NCI-H748 treated with DMSO at 0.1 percent for 48 hours (cell line): ENCODE measurements at places on chromosomes 4 and X.

DNA sequence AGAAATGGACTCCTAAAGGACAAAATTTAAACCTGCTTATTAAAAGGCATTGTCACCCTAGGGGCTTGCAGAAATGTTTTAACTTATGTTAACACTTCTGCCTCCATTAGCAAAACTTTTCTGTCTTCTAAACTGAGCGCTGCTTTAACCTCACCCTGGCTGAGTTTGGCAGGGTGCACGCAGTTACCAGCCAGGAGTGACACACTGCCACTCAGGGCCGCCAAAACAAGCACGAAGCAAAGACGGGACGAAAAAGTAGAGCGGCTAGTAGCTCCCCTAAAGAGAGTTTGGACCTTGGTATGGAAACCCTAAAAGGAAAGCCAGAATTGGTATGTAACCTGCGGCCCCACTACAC, 23.8 kb upstream of the UVSSA start:
- DNase-seq: no peak

DNA sequence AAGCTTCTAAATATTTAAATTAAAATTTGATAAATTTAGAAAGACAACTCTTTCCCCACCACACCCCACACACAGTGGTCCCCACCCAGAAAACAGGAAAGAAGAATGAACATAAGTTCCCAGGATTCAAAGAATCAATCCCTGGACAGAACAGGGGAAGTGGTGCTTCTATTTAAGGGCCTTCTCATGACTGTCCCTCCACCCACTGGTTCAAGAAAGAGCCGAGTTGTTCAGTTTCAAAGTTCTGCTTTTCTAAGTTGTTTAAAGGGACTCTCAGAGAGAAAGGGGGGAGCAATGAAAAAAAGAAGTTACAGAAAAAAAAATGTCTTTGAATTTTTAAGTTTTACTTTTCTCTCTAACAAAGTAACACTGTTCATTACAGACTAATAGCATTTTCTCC, 195.8 kb downstream of the PDGFC start:
- DNase-seq: no peak

DNA sequence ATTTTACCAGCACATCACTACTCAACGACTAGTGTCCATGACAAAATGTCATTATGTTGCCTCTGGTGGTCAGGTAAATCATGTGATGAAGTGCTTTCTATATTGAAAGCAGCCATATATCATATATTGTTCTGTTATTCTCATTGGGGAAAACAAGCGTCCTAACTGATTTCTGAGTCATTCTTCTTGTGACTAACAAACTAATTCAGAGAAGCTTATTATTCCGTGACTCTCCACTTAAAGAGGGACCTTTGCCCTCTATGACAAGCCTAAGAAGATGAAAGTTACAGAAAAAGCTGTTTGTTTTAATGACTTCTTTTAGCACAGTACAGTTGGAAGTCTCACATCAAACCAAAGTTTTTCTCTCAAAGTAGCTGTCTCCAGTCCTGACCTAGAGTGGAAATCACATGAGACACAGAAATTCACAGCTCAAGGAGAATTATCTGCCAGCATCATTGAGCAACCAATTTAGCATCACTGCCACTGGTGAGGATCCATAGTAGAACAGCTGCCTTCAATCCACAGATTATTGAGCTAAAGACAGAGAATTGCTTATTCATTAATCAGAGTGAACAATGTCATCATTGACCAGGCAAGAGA, 36.4 kb downstream of the ASB9 start:
- DNase-seq: no peak

DNA sequence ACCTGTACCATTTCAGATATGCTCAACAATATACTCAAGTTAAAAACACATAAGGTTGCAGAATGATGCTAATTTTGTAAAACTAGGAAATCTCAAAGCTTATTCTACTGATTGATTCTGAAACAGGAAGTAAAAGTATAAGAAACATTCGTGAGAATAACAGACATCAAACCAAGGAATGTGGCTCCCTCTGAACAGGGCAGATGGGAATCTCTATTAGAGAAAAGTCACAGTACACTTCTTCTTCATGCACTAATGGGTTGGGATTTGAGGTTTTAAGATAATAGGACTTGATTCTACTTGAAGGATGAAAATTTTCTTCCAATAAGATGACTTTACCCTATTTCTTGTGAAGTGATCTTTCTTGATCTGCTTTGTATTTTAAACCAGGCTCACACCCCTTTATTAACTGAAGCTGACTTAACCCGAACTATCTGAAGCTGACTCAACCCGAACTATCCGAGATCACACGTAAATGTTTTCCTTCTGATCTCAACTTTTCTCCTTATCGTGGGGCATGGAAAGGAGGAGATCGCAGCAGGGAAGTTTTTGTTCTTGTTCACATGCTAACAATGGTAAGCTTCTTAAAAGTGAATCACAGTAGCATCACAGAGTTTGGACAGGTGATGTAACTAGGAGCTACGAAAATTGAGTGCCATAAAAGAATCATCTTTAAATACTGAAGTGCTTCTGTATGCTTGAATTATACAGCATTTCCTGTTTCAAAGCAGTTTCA, 363.1 kb upstream of the ZFP42 start:
- no peak for DNase-seq

GRCh38 chr4:58252656-58253055, 1142.5 kb upstream of the IGFBP7 start:
- DNase-seq: no peak

GRCh38 chr4:31474221-31474620, 754.1 kb downstream of the PCDH7 start:
- DNase-seq: no peak

DNA sequence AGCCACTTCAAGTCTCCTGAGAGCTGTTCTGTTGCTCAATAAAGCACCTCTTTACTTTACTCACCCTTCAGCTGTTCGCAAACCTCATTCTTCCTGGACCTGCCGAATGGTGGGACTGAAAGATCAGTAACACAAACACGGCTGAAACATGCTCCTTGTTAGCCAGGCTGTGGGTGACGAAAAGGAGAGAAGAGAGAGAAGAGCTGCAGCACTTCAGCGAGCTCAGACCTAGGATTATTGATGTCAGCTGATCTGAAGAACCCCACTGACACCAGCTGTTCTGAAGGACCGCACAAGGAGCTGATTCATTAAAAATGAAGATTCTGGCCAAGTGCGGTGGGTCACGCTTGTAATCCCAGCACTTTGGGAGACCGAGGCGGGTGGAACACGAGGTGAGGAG, 2020.0 kb upstream of the ADGRL3 start:
- DNase-seq: no peak

DNA sequence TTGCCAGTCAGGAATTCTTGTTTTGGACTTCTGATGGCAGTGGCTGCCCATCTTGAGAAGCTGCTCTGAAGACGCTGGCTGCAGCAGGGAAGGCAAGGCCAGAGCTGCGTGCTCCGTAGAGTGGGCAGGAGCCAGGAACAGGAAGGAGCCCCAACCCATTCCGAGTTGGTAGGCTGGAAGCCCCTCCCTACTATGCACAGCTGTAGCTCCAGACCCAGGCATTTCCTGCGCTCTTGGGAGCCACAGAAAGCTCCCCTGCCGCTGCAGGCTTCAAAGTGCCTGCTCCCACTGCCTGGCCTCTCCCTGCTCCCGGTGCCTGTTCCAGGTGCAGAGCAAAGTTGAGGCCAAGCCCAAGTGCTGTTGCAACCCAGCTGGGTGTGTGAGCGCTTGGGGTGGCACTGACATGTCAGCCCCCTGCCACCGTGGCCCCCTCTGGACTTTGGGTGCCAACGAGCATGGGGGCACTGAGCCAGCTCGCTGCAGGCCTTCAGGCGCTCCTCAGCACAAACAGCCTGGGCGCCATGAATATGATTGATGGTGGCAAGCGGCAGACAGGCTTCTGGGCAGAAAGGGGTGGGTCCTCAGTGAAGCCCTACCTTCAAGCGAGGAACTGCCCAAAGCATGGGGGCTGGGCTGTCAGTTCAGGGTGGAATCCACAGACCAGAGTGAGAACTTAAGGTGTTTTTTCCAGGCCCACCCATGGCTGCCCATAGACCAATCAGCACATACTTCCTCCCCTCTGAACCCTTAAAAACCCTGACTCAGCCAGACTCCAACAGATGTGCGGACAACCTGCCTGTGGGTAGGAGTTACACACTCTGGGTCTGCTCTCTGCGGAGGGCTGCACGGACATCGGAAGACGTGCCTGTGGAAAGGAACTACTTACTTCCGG, 677.2 kb upstream of the INTU start:
- DNase-seq: no peak

GRCh38 chr4:161573836-161574235, 590.0 kb downstream of the FSTL5 start:
- no peak for DNase-seq

- no peak for DNase-seq
Measured at GRCh38 chr4:110493520-110493919, 17.6 kb downstream of the ENPEP start.

DNA sequence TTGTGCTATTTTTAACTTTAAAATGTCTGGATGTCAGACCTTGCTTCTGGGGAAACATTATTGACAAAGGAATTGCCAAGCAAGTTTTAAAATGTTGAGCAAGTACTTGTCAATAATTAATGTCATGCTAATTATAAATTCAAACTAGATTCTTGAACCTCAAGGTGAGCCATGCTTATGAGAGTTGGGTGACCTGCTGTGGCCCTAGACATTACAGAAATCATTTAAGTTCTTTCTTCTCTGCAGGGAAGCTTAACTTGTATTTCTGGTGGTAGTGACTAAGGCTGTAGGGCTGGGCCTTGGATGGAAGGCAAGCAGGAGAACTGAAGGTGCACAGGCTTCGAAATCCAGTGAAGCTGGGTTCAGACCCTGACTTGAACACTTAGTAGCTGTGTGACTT, 14.8 kb upstream of the UCHL1 start:
- no peak for DNase-seq

GRCh38 chrX:74147439-74147838, 156.5 kb upstream of the ZCCHC13 start:
- no peak for DNase-seq

DNA sequence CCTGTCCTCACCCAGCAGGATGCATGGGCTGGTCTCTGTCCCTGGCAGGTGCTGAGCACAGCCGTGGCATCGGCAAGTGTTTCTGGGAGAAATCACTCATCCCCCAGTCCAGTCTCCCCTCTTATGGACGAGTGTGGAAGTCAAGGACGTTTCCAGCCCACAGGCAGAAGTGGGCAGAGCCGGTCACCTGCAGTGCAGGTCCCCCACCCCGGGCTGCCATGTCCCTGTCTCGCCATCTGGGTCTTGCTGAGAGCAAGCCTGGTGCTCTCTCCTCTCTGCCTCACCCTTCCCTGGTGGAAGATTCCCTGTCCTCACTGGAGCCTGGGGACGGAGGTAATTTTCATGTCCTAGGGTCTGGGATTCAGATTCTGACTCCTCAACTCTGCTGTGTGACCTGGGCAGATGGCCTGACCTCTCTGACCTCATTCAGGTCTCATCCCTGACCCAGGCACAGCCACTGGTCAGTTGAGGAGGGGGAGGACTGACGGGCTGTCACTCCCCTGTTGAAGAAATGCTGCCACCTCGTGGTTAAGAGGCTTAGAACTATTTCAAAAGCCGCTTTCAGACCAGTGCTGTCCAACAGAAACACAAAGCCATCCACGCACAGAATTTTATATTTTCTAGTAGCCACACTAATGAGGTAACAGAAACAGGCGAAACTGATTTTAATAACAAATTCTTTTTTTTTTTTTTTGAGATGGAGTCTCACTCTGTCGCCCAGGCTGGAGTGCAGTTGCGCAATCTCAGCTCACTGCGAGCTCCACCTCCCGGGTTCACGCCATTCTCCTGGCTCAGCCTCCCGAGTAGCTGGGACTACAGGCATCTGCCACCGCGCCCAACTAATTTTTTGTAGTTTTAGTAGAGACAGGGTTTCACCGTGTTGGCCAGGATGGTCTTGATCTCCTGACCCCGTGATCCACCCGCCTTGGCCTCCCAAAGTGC, 1.8 kb downstream of the CPZ start:
- no peak for DNase-seq

DNA sequence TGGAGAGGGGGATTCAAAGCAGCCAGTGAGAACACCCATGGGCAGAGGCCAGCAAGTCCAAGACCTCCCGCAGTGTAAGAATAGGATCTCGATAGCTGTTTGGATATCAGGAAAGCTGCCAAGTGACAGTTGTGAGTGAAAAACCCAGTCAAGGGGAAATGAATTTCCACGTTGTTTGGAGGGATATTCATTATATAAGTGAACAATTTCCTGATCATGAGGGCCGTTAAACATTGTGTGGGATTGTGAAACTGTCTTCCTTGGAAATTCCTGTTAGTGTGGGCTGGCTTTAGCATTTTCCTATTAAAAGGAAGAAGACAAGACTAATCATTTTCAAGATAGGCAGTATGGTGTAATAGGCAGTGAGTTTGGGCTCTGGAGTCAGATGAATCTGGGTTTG, 15.0 kb downstream of the CLDN2 start:
- DNase-seq: no peak

- no peak for DNase-seq
Measured at GRCh38 chr4:41058426-41058825, 155.9 kb downstream of the APBB2 start.

GRCh38 chrX:132059973-132060540, 37.0 kb downstream of the STK26 start:
- no peak for DNase-seq

DNA sequence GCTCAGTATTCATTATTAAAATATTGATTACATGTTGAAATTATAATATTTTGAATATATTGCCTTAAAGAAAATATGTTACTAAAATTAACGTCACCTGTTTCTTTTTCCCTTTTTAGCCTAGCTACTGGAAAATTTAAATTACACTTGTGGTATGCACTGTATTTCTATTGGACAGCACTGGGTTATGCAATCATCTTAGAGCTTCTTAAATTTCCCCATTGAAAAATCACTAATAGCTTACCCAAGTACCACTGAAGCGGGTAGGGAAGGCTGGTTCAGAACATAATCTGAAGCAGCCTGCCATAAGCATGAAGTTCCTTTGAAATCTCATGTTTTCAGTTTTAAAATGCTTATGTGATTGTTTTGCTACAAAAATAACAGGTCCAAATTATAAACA, 49.5 kb upstream of the TFDP3 start:
- no peak for DNase-seq

- no peak for DNase-seq
Measured at GRCh38 chr4:155944516-155944915, 9.2 kb downstream of the CTSO start.

DNA sequence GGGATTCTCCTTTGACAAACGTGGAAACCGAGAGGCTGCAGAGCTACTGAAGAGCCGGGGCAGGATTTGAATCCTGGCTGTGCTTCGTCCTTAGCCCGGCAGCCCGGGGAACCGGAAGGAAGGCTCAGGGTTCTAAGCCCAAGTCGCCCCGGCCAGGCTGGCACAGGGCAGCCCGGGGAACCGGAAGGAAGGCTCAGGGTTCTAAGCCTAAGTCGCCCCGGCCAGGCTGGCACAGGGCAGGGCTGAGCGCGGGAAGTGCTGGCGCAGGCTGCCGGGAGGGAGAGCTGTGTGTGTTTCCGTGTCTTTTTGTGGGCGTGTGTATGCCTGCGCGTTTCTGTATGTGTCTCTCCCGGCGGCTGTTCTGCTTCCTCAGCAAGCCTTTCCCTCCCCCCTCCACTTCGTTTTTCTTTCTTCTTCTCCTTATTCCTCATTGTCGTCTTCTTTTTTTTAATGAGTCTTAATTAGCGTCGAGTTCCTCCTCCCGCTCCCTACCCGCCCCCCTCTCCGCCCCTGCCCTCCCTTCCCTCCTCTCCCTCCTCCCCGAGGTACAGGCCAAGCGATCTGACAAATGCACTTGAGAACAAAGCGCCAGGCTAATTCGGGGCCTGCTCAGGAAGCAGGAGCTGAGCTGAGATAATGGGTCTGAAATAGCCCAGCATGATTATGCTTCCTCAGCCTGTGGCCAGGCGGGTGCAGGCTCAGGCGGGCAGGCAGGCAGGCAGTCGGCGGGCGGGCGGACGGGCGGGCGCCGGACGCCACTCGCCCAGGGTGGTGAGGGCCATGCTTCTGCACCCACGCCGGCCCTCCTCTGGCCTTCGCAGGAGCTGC, 65.9 kb downstream of the EFNB1 start:
- no peak for DNase-seq
